ENCODE measurements at places on chromosomes 2 and 18. TPM values are rescaled to one million over a fixed set of nuclear protein-coding genes. Genes with fewer than 3 reads are reported as not detected.

The TUBB8B gene
- total RNA-seq, result not detected

The PTH2R gene
- total RNA-seq, result 0.10 TPM

The ERMN gene
- 2.1 TPM for total RNA-seq

The KCNG3 gene
- 0.10 TPM for total RNA-seq

The LINC00305 gene
- total RNA-seq, result not detected

The HOXD13 gene
- not detected for total RNA-seq

The ACAA2 gene
- total RNA-seq, result 74.3 TPM

The MC4R gene
- total RNA-seq, result not detected

The SERPINB13 gene
- total RNA-seq, result not detected

The POTEJ gene
- total RNA-seq, result not detected

The DIPK1C gene
- total RNA-seq, result not detected

The LDLRAD4 gene
- 34.5 TPM for total RNA-seq

The EPHA4 gene
- 0.23 TPM for total RNA-seq

The TUBA3E gene
- total RNA-seq, result not detected

The GPC1 gene
- 6.2 TPM for total RNA-seq

The GNLY gene
- 141 TPM for total RNA-seq

The TMEM247 gene
- total RNA-seq, result not detected

The CNNM3 gene
- total RNA-seq, result 26.1 TPM

The SLC5A7 gene
- total RNA-seq, result not detected

The ANKRD30BL gene
- not detected for total RNA-seq

The RFTN2 gene
- total RNA-seq, result not detected

The TLX2 gene
- 1.2 TPM for total RNA-seq

The ZRANB3 gene
- total RNA-seq, result 5.5 TPM

The IL37 gene
- total RNA-seq, result not detected

The TRABD2A gene
- 62.2 TPM for total RNA-seq

The PLGLB2 gene
- total RNA-seq, result 2.8 TPM

The GAL3ST2 gene
- 0.51 TPM for total RNA-seq

The MGAT4A gene
- 49.7 TPM for total RNA-seq
